ENCODE measurements at places on chromosomes 6 and 20. TPM values are rescaled to one million over a fixed set of nuclear protein-coding genes. Genes with fewer than 3 reads are reported as not detected.

GRCh38 chr6:112613410-112613809, 266.3 kb downstream of the RFPL4B start:
- DNase-seq, result no peak

- DNase-seq, result peak; percentile 41
Observed at GRCh38 chr20:34083137-34083536, 28.9 kb downstream of the EIF2S2 start.

GRCh38 chr6:136061701-136062100, 188.4 kb downstream of the MTFR2 start:
- DNase-seq, result no peak

- DNase-seq, result no peak
Observed at GRCh38 chr6:39102071-39102820, 12.7 kb downstream of the SAYSD1 start.

DNA sequence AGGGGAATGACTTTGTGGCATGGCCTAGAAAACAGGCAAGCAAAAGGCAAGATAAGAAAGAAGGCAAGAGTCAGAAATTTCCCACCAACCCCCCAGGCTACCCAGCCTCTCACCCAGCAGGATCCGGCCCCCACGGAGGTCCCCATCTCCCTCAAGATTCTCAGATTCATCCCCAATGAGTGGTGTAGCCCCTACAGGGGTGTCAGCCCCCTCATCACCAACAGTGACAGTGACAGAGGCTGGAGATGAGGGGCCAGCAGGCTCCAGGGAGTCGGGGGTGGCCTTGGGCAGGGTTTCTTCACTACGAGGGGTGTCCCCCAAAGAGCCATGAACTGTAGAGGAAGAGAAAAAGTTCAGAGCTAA, 1.0 kb downstream of the EHMT2 start:
- no peak for DNase-seq

DNA sequence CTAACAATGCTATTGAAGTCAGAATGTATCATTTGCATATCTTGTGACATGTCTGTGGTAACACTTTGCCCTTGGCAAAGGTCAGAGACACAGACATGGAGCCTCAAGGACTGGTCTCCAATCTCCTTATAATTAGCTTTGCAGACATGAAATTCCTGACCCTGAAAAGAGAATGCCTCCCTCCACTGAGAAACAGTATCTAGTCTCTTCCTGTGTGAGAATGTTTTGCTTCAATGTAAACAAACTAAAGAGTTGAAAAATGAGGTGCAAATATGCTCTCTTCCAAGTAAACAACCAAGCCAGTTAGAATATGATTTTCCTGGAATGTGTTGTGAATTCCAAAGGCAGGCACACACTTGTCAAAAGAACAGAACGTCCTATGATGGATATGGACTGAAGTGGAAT, 407.1 kb upstream of the MARCKS start:
- DNase-seq, result no peak

SYNDIG1 gene
- 15.5 TPM for total RNA-seq

DNA sequence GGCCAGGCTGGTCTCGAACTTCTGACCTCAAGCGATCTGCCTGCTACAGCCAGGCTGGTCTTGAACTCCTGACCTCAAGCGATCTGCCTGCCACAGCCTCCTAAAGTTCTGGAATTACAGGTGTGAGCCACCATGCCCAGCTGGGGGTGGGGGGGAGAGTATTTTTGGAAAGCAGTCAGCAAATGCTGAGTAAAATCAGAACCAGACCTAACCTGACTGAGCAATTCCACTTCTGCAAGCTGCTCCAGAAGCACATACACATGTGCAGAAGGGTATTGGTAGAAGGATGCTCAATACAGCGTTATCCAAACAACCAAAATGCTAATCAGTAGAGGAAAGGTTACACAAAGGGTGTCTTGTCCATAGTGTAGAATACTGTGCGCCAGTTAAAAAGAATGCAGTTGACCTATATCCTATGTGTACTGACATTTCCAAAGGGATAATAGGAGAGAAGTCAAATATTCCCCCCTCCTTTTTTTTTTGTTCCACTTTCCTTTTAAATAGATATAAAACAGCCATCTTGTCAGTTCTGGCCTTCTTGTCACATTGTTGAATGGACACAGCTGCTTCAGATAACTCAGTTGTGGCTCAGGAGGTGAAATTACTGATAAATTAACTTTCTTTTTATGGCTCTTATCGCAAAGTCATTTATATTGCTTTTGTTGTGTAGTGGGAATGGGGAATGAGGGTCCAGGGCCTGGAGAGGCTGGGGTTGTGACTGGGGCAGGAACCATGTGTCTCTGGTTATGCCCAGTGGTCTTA, 74.6 kb downstream of the DTD1 start:
- DNase-seq, result no peak

DNA sequence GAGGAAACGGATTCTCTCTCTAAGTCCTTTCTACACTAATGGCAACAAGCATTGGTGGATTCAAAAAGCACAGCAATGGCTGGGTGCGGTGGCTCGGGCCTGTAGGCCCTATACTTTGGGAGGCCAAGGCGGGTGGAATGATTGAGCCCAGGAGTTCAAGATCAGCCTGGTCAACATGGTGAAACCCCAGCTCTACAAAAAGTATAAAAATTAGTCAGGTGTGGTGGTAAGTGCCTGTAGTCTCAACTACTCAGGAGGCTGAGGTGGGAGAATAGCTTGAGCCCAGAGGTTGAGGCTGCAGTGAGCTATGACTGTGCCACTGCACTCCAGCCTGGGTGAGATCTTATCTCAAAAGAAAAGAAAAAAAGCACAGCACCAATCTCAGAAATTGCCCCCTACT, 19.3 kb downstream of the PAQR8 start:
- no peak for DNase-seq

GRCh38 chr6:85126485-85127167, 323.3 kb upstream of the NT5E start:
- peak; percentile 34 for DNase-seq

LINC00237 gene
- not detected for total RNA-seq

CRIP3 gene
- total RNA-seq, result not detected

TRIM31 gene
- total RNA-seq, result not detected

SEMG2 gene
- not detected for total RNA-seq

LY6G6C gene
- total RNA-seq, result not detected

NKX2-2 gene
- not detected for total RNA-seq

GRCh38 chr6:102812242-102812641, 1418.7 kb downstream of the GRIK2 start:
- no peak for DNase-seq

- no peak for DNase-seq
Observed at GRCh38 chr20:48824830-48825565, 2.8 kb downstream of the PREX1 start.

Data from tibial nerve (tissue), 4 donors.